Spleen (tissue), 13 donors: ENCODE measurements at places on chromosomes 7 and 10. TPM values are rescaled to one million over a fixed set of nuclear protein-coding genes. Genes with fewer than 3 reads are reported as not detected.

The H2BK1 gene
- not detected for total RNA-seq

The NPC1L1 gene
- total RNA-seq, result not detected

The PRSS37 gene
- total RNA-seq, result not detected

The SAMD9 gene
- total RNA-seq, result 32.2 TPM

The CALN1 gene
- not detected for total RNA-seq

The HK1 gene
- total RNA-seq, result 61.9 TPM

The DGKI gene
- total RNA-seq, result 0.63 TPM

The NFKB2 gene
- 75.2 TPM for total RNA-seq

The CCL24 gene
- total RNA-seq, result 228 TPM

DNA sequence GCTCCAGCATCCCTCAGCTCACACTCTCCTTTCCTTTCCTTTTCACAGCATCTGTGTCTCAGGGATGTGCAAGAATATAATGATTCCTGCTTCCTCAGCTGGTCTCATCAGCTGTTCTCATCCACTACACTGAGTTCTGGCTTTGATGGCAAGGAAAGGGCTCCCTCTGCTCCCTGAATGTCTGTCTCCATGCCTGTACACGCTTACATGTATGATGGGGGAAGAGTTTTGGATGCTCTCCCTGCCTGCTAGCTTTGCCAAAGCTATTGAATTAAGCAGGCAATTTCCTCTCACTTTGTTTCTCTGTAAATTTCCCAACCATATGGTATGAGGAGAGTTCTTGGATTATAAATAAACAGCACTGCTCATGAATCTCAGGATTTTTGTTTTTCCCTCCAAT, 254.5 kb downstream of the SORCS3 start:
- no peaks in the 10 kb centered on the region for H3K27me3 ChIP-seq
- no peak for DNase-seq
- no peak overlapping the region for H3K4me3 ChIP-seq
- H3K36me3 ChIP-seq, result no peaks in the 10 kb centered on the region
- H3K4me1 ChIP-seq, result no peaks in the 10 kb centered on the region

DNA sequence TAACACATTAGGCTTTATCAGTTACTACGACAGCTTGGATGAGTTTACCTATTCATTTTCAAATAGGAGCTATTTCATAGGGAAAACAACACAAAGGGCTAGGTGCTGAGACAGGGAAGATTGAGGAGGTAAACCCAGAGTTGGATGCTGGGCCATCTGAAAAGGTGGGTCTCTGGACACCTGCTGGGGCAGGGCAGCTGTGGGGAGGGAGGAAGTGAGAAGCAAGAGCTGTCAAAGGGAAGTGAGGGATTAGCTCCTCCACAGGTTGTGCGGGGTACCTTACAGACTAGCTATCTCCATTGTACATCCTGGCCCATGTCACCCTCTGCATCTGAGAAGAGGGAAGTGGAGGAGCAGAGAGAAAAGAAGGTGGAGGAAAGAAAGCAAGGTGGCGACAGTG, 48.9 kb downstream of the BLNK start:
- H3K27ac ChIP-seq, result no peak overlapping the region
- peaks cover 99% of the 10 kb centered on the region for H3K36me3 ChIP-seq
- no peaks in the 10 kb centered on the region for H3K4me1 ChIP-seq
- H3K4me3 ChIP-seq, result no peak overlapping the region
- H3K27me3 ChIP-seq, result no peaks in the 10 kb centered on the region

DNA sequence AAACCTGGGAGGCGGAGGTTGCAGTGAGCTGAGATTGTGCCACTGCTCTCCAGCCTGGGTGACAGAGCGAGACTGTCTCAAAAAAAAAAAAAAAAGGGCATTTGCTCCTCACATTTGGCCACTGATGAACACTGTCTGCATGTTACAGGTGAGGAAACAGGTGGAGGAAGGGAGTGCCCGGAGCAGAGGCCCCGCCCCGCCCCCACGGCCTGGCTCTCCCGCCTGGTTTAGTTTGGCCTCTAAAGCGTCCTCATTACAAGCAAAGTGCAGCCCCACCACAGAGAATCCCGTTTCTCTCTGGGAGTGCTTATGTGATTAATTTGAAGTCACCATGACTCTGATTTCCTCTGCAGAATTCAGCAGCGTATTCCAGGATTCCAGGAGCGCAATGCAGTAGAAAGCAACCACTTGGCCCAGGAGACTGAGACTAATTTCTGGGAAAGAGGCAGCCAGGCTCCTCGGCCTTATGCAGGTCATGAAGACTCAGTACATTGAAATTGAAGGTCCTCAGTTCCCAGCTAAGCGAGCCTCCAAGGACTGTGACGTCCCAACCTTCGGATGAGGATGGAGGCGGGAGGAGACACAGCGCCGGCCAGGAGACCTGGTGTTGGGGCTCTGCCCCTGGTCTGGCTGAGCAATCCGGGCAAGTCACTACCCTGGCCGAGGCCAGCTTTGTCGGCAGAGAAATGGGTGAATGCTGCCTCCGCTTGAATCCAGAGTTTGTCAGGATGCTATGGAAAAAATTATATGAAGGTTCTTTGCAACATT, 44.7 kb downstream of the RBM17 start:
- no peaks in the 10 kb centered on the region for H3K36me3 ChIP-seq
- H3K27me3 ChIP-seq, result no peaks in the 10 kb centered on the region
- H3K4me1 ChIP-seq, result peaks cover 11% of the 10 kb centered on the region
- no peak overlapping the region for H3K27ac ChIP-seq
- no peak overlapping the region for H3K4me3 ChIP-seq
- DNase-seq, result peak; percentile 70

DNA sequence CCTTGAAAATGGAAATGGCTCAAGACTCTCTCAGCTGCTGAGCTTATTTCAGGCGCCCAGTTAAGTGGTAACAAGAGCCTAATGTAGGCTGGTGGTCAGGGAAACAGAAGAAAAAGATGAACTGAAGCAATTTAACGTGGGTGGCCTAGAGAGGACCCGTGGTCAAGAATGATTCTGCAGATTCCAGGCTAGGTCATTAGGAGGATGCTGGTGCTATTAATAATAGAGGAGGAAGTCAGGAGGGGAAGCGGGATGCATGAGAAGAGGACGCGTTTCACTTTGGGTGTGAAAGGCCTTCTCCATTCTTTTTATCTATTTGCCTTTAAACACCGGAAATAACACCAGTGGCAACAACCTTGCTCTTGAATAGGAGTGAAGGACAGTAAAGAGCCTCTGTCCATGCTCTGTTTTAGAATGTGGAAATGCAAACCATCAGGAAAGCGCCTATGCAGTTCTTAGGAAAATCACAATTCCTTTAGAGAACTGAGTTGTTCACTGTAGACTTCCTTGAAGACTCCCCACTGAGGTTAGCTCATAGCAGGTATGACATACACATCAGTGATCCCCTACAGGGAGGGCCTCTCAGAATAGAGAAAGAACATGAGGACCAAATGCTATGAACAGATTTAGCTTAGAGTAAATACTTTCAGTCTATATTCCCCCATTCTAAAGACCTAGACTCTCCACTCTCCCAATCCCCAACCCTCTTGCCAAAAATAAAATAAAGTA, 8.6 kb downstream of the LIPA start:
- H3K4me1 ChIP-seq, result peaks cover 49% of the 10 kb centered on the region
- H3K27ac ChIP-seq, result peak overlapping the region; percentile 0
- H3K36me3 ChIP-seq, result no peaks in the 10 kb centered on the region
- H3K27me3 ChIP-seq, result no peaks in the 10 kb centered on the region
- H3K4me3 ChIP-seq, result no peak overlapping the region
- no peak for DNase-seq

GRCh38 chr7:120070201-120070600, 202.8 kb upstream of the KCND2 start:
- no peaks in the 10 kb centered on the region for H3K27me3 ChIP-seq
- DNase-seq, result no peak
- H3K4me1 ChIP-seq, result no peaks in the 10 kb centered on the region
- H3K27ac ChIP-seq, result no peak overlapping the region
- no peaks in the 10 kb centered on the region for H3K36me3 ChIP-seq

DNA sequence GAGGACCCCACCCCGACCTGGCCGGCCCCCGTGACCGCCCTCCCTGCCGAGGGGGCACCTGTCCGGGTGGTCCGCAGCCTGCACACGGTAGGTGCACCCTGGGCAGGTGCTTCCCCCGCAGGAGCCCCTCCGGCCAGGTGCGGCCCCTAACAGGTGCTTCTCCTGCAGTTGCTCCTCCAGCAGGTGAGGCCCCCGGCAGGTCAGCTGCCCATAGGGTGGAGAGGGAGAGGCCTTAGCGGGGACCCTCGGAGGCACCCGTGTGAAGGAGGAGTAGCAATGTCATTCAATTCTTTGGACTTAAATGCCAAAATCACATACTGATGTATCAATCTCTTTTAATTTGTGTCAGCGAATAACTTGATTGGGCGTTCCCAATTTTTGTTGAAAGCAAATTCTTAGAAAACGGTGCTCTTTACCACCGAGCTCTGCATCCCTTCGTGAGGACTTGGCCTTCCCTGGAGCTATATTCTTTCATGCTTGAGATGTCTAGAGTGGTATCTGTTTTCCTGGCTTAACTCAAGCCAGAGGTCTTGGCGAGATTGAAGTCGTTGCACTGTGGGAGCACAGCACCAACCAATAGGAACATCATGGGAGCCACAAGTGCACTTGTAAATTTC, 738 bp upstream of the NCAPG2 start:
- DNase-seq, result no peak
- peaks cover 47% of the 10 kb centered on the region for H3K4me1 ChIP-seq
- no peaks in the 10 kb centered on the region for H3K27me3 ChIP-seq

DNA sequence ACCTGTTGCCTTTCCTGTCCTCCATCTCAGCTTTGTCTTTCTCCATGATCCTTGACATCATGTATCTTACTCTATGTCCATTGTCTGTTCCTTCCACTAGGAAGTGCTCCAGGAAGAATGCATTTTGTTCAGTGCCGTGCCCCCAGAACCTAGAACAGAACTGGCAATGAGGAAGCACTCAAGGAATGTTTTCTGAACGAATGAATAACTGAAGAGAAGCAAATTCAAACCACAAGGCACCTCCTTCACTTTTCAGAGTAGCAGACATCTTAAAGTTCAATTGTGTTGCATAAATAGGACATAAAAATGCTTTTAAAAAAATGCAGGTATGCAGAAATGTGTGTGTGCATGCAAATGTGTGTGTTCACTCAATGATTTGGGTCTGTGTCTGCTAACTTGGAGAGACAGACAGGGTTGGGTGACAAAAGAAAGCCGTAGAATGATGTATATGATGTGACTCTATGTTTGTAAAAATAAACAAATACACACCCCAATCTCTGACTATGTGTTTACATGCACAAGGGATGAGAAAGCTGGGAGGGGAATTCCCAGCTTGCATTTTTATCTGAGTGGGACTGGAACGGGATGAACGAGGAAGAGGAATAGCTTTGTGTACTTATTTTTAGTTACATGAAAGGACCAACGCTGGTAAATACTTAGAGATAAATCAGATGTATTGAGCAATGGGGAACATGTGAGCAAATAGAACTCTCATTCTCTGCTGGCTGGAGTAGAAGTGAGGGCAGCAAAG, 237.7 kb downstream of the FANK1 start:
- DNase-seq, result no peak
- H3K36me3 ChIP-seq, result no peaks in the 10 kb centered on the region
- no peak overlapping the region for H3K27ac ChIP-seq
- H3K4me1 ChIP-seq, result peaks cover 27% of the 10 kb centered on the region
- H3K27me3 ChIP-seq, result no peaks in the 10 kb centered on the region
- H3K4me3 ChIP-seq, result no peak overlapping the region

- H3K4me1 ChIP-seq, result peaks cover 43% of the 10 kb centered on the region
- H3K27ac ChIP-seq, result peak overlapping the region; percentile 69
- peaks cover 98% of the 10 kb centered on the region for H3K36me3 ChIP-seq
- H3K4me3 ChIP-seq, result no peak overlapping the region
These were observed 34.0 kb downstream of the CUL2 start for GRCh38 chr10:35056133-35056532.

GRCh38 chr7:4742852-4743251, 32.6 kb upstream of the AP5Z1 start:
- peak overlapping the region; percentile 95 for H3K27ac ChIP-seq
- no peak for DNase-seq
- H3K4me3 ChIP-seq, result no peak overlapping the region
- peaks cover 49% of the 10 kb centered on the region for H3K4me1 ChIP-seq
- H3K27me3 ChIP-seq, result no peaks in the 10 kb centered on the region
- peaks cover 34% of the 10 kb centered on the region for H3K36me3 ChIP-seq

DNA sequence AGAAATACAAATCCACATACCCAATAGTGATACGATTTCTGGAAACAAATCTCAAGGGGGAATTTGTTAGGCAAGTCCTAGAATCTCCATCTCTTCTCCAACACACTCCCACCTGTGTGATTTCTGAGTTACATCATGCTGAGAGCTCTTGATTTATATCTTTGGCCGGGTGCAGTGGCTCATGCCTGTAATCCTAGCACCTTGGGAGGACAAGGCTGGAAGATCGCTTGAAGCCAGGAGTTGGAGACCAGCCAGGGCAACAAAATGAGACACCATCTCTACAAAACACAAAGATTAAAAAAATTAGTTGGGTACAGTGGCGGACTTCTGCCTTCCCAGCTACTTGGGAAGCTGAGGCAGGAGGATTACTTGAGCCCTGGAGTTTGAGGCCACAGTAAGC, 1.5 kb upstream of the MTPN start:
- H3K36me3 ChIP-seq, result peaks cover 9% of the 10 kb centered on the region
- H3K4me3 ChIP-seq, result no peak overlapping the region
- no peaks in the 10 kb centered on the region for H3K27me3 ChIP-seq
- no peak for DNase-seq

- DNase-seq, result no peak
- no peak overlapping the region for H3K27ac ChIP-seq
- H3K27me3 ChIP-seq, result no peaks in the 10 kb centered on the region
- no peaks in the 10 kb centered on the region for H3K4me1 ChIP-seq
- H3K36me3 ChIP-seq, result no peaks in the 10 kb centered on the region
These were observed 814.9 kb upstream of the C7orf33 start for GRCh38 chr7:147775516-147776284.

GRCh38 chr10:30831426-30831825, 200.2 kb downstream of the ZNF438 start:
- H3K4me3 ChIP-seq, result no peak overlapping the region
- peak; percentile 32 for DNase-seq
- no peaks in the 10 kb centered on the region for H3K27me3 ChIP-seq
- peaks cover 4% of the 10 kb centered on the region for H3K4me1 ChIP-seq
- no peaks in the 10 kb centered on the region for H3K36me3 ChIP-seq
- H3K27ac ChIP-seq, result no peak overlapping the region

GRCh38 chr10:21327289-21327993, 198.0 kb downstream of the SKIDA1 start:
- no peak overlapping the region for H3K4me3 ChIP-seq
- H3K27ac ChIP-seq, result no peak overlapping the region
- peak; percentile 27 for DNase-seq
- no peaks in the 10 kb centered on the region for H3K27me3 ChIP-seq
- no peaks in the 10 kb centered on the region for H3K4me1 ChIP-seq

GRCh38 chr7:28065721-28066285, 114.8 kb downstream of the JAZF1 start:
- peaks cover 7% of the 10 kb centered on the region for H3K36me3 ChIP-seq
- H3K27me3 ChIP-seq, result no peaks in the 10 kb centered on the region
- peaks cover 61% of the 10 kb centered on the region for H3K4me1 ChIP-seq
- no peak overlapping the region for H3K4me3 ChIP-seq

- no peaks in the 10 kb centered on the region for H3K27me3 ChIP-seq
- H3K4me1 ChIP-seq, result peaks cover 33% of the 10 kb centered on the region
- H3K36me3 ChIP-seq, result peaks cover 3% of the 10 kb centered on the region
- no peak overlapping the region for H3K27ac ChIP-seq
These were observed 5.3 kb upstream of the DEPP1 start for GRCh38 chr10:44983895-44984278.
